Mesothelial cell of epicardium (in vitro differentiated cells): ENCODE measurements at places on chromosomes 2 and 18. TPM values are rescaled to one million over a fixed set of nuclear protein-coding genes. Genes with fewer than 3 reads are reported as not detected.
A peak's percentile ranks its signal among the peaks of the same experiment; 100 is the strongest.

The SMYD1 gene
- not detected in 3 replicates for total RNA-seq

The ADRA2B gene
- total RNA-seq = 0.51 to 0.63 TPM (median 0.56 TPM) in 3 replicates

The TGFA gene
- total RNA-seq = 0.77 to 0.96 TPM (median 0.78 TPM) in 3 replicates

The KYNU gene
- 0.09 to 0.23 TPM (median 0.20 TPM) in 3 replicates for total RNA-seq

The RIT2 gene
- total RNA-seq = 0.57 TPM in 1 of 3 replicates, not detected in the others

The CDCA7 gene
- total RNA-seq = 17.6 to 20.2 TPM (median 18.3 TPM) in 3 replicates

The LHCGR gene
- 0.13 TPM in 1 of 3 replicates, not detected in the others for total RNA-seq

The ARL6IP6 gene
- total RNA-seq = 22.3 to 29.4 TPM (median 25.9 TPM) in 3 replicates

The SPATA3 gene
- total RNA-seq = not detected in 3 replicates

The POTEJ gene
- total RNA-seq = not detected in 3 replicates

- no peaks in the 10 kb centered on the region for H3K36me3 ChIP-seq
- no peak for DNase-seq
- no peaks in the 10 kb centered on the region for H3K4me1 ChIP-seq
- H3K4me3 ChIP-seq = no peak overlapping the region
- H3K27me3 ChIP-seq = no peaks in the 10 kb centered on the region
- peak overlapping the region; percentile 60 for H3K27ac ChIP-seq
Observed at GRCh38 chr2:105934467-105934866, 189.8 kb downstream of the NCK2 start.

DNA sequence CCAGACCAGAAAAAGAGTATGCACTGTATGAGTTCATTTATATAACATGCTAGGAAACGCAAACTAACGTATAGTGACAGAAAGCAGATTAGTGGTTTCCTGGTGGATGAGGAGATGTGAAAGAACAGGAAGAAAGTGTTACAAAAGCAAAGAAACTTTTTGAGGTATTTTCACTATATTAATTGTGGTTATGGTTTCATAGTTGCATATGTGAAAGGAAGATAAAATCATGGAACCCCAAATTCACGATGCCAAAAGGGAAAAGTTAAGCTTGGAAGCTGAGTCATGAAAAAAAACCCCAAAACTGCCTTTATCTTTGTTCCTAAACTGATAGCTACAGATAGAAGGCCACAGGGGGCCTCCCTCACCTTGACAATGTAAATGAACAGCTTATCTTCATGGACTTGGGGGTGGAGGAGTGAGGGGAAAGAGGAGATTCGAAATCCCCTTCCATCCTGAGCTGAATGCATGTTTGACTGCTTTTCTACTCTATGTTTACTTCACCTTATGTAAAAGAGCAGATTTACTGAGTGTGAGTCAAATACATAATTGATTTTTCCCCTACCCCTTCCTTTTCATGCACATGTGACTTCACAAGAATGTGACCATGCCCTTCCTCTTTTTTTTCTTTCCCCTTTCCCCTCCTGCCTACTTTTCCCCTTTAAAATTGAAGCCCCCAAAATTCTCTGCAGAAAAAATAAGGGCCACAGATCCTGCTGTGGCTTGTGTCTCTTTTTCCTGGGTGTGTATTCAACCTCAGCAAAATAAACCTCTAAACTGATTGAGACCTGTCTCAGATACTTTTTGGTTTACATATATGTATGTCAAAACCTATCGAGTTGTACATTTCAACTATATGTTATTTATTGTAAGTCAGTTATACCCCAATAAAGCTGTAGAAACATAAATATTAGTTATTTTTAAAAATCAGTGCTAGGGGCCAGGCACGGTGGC lies 100.1 kb upstream of the TLK1 start:
- H3K36me3 ChIP-seq = peaks cover 3% of the 10 kb centered on the region
- peaks cover 2% of the 10 kb centered on the region for H3K4me1 ChIP-seq
- no peaks in the 10 kb centered on the region for H3K27me3 ChIP-seq

DNA sequence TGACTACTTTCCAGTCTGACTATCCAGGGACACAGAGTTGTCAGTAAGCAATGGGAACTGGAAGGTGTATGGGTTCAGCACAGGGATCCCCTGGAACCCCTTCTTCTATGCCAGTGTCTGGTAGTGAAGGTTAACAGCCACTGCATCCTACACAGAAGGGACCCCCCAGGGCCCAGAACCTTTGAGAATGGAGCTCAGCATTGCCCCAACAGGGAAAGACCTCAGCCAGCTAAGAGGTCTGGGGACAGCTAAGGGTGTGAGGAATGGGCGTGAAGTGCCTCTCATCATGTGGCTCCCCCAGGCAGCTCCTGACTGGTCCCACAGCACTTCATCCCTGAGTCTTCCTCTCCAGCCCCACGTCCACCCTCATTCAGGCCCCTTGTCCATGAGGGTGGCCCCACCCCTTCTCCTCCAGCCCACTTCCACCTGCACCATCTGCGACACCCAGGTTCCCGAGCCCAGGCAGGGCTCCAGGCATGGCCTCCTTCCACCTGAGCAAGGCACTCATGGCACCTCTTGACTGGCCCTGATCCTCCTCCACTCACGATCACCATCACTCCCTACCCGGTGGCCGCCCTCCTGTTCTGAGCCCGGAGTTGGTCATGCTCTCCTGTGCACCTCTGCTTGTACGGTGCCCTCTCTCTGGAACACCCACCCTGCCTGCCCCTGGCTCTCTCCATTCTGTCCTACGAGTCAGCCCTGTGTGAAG lies 77.1 kb downstream of the SFXN5 start:
- no peaks in the 10 kb centered on the region for H3K27me3 ChIP-seq
- H3K4me1 ChIP-seq = no peaks in the 10 kb centered on the region
- peaks cover 5% of the 10 kb centered on the region for H3K36me3 ChIP-seq
- H3K4me3 ChIP-seq = no peak overlapping the region
- DNase-seq = no peak

DNA sequence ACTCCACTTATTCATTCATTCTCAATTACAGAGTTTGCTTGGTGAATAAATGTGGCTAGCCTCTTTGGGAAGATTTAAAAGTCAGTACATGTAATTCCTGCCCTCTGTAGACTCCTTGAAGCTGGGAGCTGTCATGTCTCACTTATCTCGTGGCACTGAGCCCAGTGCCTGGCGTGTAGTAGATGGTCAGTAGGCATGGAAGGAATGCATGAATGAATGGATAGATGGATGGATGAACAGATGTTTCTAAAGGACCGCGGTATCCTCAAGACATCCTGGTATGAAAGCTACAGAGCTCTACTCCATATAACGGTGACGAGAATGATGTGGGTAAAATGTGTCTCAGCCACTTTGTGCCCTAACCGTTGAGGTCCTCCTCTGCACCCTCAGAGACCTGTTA lies 83.0 kb downstream of the MARCO start:
- no peaks in the 10 kb centered on the region for H3K36me3 ChIP-seq
- H3K27me3 ChIP-seq = peaks cover 71% of the 10 kb centered on the region
- H3K4me1 ChIP-seq = no peaks in the 10 kb centered on the region

GRCh38 chr2:52017646-52018235 lies 985.8 kb upstream of the NRXN1 start:
- H3K4me1 ChIP-seq = no peaks in the 10 kb centered on the region
- no peaks in the 10 kb centered on the region for H3K27me3 ChIP-seq
- H3K27ac ChIP-seq = no peak overlapping the region
- H3K4me3 ChIP-seq = no peak overlapping the region
- no peak for DNase-seq

- no peak for DNase-seq
- no peaks in the 10 kb centered on the region for H3K4me1 ChIP-seq
Observed at GRCh38 chr2:11267931-11268330, 76.5 kb downstream of the ROCK2 start.

GRCh38 chr2:208182835-208183234 lies 7.0 kb downstream of the C2orf80 start:
- peaks cover 8% of the 10 kb centered on the region for H3K27me3 ChIP-seq
- H3K27ac ChIP-seq = no peak overlapping the region
- H3K4me3 ChIP-seq = no peak overlapping the region
- H3K36me3 ChIP-seq = no peaks in the 10 kb centered on the region

DNA sequence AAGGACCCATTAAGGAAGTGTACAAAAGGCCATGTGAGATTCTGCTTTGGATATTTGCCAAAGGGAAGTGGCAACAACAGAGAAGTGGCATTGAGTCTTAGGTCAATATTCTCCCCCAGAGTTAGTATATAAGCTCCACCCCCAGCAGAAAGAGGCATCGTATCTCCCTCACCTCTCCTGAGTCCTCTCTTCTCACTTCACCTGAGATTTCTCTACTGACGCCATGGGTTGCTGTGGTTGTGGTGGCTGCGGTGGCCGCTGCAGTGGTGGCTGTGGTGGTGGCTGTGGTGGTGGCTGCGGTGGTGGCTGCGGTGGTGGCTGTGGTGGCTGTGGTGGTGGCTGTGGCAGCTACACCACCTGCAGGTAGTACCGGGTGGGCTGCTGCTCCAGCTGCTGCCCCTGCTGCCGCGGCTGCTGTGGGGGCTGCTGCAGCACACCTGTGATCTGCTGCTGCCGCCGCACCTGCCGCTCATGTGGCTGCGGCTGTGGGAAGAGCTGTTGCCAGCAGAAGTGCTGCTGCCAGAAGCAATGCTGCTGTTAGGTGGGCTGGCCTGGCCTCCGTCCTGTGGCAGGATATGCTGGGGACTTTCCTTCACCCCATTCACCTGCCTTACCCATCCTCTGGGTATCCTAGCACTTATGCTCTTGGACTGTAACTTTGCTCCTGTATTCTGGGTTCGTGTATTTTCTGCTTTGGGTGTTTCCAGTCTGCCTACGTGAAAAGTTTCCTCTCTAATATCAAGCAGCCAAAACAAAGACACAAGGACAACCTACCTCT lies 5.9 kb downstream of the SCYGR3 start:
- no peak for DNase-seq
- no peak overlapping the region for H3K27ac ChIP-seq
- no peaks in the 10 kb centered on the region for H3K4me1 ChIP-seq
- no peaks in the 10 kb centered on the region for H3K36me3 ChIP-seq
- no peak overlapping the region for H3K4me3 ChIP-seq
- no peaks in the 10 kb centered on the region for H3K27me3 ChIP-seq

DNA sequence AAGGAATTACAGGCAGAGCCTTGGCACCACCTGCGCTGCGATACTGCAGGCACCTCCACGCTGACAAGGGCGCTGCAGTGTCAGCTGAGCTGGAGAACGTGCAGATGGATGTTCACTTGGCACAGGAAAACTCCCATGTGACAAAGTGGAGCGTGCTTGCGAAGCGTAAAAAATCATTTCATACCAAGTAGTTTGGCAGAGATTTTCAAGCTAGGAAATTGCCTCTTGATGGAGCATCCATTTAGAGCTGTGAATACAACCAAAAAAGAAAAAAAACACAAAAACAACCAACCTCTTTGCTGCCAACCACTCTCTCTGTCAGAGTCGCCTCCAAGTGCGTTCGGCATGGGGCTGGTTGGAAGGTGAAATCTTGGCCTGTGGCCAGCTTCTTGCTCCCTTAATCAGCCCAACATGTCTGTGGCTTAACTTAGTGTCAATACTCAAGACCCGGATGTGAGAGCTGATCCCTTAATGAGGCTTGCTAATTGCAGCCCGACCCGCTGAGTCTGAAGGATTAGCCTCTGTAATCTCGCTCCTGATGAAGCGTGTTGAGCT lies 38.1 kb downstream of the ACOXL start:
- no peaks in the 10 kb centered on the region for H3K36me3 ChIP-seq
- peaks cover 83% of the 10 kb centered on the region for H3K27me3 ChIP-seq
- DNase-seq = no peak
- H3K4me1 ChIP-seq = peaks cover 8% of the 10 kb centered on the region
- no peak overlapping the region for H3K27ac ChIP-seq

- peaks cover 14% of the 10 kb centered on the region for H3K27me3 ChIP-seq
- no peaks in the 10 kb centered on the region for H3K36me3 ChIP-seq
- peaks cover 24% of the 10 kb centered on the region for H3K4me1 ChIP-seq
- DNase-seq = no peak
- peak overlapping the region; percentile 83 for H3K4me3 ChIP-seq
Observed at GRCh38 chr18:24016643-24017042, 2.1 kb downstream of the TTC39C start.

DNA sequence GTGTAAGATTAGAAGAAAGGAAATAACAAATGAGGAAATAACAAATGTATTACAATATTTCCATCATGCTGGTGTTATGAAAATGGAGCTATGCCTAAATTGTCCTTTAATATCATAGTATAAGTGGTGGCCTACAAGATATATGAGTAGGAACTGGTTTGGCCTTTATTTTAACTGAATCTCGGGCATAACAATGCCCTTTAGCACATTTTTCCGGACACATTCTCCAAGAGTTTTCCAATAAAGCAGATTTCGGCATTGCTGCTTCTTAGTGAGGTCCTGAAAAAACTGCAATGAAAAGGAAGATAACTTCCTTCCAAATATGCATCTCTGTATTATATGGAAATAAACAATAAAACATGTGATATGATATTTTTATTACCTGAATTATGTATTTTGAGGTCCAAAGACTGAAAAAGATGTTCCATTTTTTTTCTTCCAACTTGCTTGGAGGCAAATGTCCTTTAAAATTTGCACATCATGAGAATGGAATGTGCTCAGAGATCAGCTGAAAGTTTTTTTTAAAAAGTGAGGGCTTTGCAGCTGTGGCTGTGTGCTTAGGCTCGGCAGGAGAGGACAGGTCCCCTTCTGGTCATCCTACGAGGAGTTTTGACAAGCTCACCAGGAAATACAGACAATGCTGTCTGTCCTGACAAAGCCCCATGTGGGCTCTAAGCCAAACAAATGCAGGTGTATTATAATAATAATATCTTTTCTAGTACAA lies 132.3 kb upstream of the RND3 start:
- no peaks in the 10 kb centered on the region for H3K36me3 ChIP-seq
- peaks cover 5% of the 10 kb centered on the region for H3K27me3 ChIP-seq
- H3K27ac ChIP-seq = peak overlapping the region; percentile 60
- peaks cover 47% of the 10 kb centered on the region for H3K4me1 ChIP-seq

DNA sequence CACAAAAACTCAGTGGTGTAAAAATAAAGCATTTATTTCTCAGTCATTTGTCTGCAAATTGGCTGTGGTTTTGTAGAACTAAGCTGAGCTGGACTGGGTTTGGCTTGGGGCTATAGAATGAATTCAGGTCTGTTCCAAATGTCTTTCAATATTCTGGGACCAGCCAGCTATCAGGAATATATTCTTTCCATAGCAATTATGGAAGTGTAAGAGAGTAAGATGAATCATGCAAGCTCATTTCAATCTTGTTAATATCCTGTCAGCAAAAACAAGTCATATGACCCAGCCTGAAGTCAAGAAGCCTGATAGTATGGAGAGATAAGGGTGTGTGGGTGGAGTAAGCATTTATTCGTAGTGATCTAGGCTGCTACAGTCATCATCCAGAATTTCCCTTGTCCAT lies 481.0 kb upstream of the CDH2 start:
- no peaks in the 10 kb centered on the region for H3K36me3 ChIP-seq
- H3K4me1 ChIP-seq = peaks cover 11% of the 10 kb centered on the region
- H3K27ac ChIP-seq = no peak overlapping the region
- no peak overlapping the region for H3K4me3 ChIP-seq

- H3K4me3 ChIP-seq = no peak overlapping the region
- DNase-seq = no peak
- H3K36me3 ChIP-seq = no peaks in the 10 kb centered on the region
- no peaks in the 10 kb centered on the region for H3K27me3 ChIP-seq
- H3K27ac ChIP-seq = no peak overlapping the region
Observed at GRCh38 chr18:74942319-74942910, 266.5 kb downstream of the PTGR3 start.

DNA sequence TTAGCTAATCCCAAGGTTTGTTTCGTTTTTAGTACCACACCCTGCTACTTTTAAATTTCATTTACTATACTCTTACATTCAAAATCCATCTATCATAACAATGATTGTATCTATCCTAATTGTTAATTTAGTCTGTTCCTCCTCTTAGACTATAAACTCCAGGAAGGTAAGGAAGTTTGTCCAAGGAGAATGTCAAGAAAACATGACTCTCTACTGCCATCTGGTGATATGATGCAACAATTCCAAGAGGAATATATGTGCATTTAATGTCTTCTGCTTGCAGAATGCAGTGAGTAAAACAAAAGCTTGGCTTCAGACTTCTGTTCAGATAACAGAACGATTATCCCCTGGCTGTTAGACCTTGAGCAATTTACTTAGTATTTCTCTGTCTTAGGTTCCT lies 1267.1 kb downstream of the LRP1B start:
- no peak overlapping the region for H3K4me3 ChIP-seq
- no peaks in the 10 kb centered on the region for H3K4me1 ChIP-seq
- H3K27ac ChIP-seq = no peak overlapping the region
- DNase-seq = no peak
